ENCODE measurements at places on chromosomes 2 and 18. TPM values are rescaled to one million over a fixed set of nuclear protein-coding genes. Genes with fewer than 3 reads are reported as not detected.
A peak's percentile ranks its signal among the peaks of the same experiment; 100 is the strongest.

DNA sequence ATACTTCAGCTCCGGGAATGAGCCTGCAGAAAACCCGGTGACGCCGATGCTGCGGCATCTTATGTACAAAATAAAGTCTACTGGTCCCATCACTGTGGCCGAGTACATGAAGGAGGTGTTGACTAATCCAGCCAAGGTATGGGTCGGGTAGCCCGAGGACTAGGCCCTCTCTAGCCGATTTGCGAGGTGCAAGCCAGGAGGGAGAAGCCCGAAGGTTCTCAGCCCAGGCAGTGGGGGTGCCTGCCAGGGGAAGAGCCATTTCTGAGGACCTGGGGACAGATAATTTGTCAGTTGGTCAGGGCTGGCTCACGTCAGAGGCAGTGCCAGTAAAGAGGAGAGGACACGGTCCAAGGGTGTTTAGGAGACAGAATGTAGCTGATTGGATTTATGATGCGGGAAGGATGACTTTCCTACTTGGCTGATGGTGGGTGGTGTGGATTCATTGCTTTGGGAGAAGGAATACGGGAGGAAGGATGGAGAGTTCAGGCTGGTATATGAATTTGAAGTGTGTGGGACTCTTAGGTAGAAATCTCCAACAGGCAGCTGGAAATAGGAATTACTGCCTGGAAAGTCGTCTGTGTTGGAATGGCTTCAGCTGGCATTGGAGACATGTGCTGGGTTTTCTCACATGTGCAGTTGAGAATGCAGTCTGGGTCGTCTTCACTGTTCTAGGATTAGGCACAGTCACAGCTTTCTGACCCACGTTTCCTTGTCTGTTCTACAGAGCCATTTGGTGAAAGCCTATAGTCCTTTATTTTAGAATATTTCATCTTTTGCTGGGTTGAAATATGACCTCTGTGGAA, 874 bp downstream of the NDUFAF7 start:
- DNase-seq, result no peak

DNA sequence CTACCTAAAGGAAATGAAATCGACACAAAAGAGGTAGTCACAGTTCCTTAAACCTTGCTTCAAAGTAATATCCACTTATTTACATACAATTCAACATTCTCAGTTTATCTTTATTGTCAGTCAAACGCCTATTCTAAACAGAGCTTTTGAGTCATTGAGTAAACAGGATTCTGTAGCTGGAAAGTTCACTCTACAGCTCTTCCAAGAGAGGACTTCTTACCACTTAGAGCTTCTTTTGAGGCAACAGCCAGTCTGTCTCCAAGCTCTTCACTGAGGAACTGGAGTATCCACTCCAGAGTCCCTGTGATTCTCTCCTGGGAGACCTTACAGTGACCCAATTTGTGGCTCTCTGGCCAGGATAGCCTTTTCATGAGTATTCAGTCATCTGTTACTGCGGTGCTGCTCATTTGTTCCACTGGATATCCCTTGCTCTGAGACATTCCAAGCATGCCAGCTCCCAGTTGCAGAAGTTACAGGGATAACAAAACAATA, 210.9 kb upstream of the OSR1 start:
- no peak for DNase-seq

- peak; percentile 32 for DNase-seq
These were observed at the start of gene LIMS2 for GRCh38 chr2:127675331-127676261. Gene LIMS2 (minus strand): TSS chr2:127675530. CDS start chr2:127675024, 506 bp downstream.

- no peak for DNase-seq
These were observed 467.1 kb downstream of the MBD2 start for GRCh38 chr18:53757328-53757727.

DNA sequence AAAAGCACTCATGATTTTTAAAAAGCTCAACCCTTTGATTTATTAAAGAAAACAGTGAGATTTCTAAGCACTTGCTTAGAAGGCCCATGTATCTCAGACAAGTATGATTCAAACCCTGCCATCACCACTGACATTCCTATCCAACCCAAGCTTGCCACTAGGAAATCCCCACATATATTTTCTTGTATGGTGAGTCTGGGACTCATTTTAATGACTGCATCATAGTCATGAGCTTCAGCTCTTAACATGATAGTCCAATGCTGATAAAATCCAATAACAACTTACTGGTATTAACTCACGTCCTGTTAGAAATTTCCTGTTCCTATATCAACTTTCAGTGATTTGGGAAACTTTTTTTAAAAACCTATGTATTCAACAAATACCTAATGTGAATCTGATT, 39.4 kb upstream of the NCKAP5 start:
- DNase-seq, result no peak

DNA sequence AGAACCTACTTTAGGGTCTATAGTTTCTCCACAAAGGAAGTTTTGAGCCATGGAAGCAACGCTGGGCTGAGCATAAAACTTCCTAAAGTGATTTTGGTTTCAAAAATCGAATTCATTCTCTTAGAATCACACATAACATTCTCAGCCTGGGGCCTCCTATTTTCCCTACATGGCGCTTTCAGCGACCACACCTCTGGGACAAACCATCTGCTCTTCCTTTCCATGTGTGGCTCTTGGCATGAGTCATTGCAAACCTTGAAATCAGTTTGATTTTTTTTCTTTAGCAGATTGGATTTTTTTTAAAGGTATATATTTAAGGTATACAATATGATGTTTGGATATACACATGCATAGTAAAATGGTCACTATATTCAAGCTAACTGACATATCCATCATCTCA, 72.5 kb upstream of the APCDD1 start:
- DNase-seq, result no peak

DNA sequence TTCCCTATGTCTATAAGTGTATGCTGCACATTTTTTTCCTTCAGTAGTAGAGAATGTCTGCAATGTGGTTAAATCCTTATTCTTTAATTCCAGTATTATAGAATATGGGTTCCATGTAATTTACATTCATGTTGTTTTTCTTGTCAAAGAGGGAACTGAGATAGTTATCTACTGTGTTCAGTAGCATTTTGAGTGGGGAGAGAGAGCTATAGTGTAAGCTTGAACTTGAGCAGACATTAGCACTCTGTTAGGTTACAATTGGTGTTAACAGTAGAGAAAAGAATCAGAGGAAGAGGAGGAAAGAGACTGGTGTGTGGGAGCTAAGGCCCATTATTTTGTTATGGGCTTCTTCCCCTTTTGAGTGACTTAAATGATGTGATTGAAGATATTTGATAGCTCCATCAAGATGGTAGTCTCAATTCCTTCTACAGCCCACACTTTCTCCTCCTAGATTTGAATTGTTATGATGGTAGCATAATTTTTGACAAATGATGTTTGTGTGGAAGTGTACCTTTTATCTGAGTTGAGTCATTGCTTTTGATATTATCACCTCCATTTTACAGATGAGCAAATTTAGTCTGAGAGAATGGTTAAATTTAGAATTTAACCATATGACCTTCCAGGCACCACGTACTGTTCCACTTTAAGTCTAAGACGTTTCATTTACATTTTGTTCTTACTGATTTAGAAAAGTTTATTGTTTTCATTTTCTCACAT, 71.3 kb downstream of the FMNL2 start:
- no peak for DNase-seq

GRCh38 chr18:2148823-2149222, 422.5 kb downstream of the METTL4 start:
- no peak for DNase-seq

- peak; percentile 82 for DNase-seq
These were observed 219.6 kb upstream of the RAB12 start for GRCh38 chr18:8389391-8390340.

DNA sequence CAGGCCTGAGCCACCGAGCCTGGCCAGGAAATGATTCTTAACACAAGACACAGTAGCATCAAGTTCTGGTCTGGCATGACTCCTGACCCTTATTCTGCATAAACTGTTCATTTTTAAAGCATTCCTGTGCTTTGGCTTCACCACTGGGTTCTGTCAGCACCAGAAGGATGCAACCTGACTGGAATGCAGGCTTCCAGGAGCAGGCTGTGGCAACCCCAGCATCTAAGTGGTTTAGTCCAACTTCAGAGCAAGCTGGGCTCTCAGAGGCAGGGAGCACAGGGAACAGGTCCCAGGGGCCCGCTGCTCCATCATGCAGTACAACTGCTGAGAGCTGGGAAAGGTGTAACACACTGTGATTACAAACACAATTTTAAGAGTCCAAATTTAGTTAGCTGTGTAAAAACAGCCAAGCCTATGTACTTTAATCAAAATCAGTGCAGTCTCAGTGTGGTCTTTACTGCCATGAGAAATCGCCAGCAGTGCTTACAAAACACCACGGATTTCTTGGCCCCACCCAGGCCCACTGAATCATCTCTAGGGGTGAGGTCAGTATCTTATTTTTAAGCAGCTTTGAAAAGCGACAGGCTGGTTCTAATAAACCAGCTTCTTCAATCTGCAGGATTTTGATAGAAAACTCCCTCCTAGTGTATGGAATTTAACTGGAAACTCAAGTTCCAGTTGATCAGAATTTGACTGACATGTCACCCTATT, 44.4 kb upstream of the TMEM182 start:
- no peak for DNase-seq

IL1RL1 gene
- 4.8 TPM for total RNA-seq

PDE11A gene
- total RNA-seq, result 3.8 TPM

RRM2 gene
- 0.75 TPM for total RNA-seq

Measured in thyroid gland (tissue), 4 donors.